ENCODE measurements at places on chromosomes 16 and 17.

DNA sequence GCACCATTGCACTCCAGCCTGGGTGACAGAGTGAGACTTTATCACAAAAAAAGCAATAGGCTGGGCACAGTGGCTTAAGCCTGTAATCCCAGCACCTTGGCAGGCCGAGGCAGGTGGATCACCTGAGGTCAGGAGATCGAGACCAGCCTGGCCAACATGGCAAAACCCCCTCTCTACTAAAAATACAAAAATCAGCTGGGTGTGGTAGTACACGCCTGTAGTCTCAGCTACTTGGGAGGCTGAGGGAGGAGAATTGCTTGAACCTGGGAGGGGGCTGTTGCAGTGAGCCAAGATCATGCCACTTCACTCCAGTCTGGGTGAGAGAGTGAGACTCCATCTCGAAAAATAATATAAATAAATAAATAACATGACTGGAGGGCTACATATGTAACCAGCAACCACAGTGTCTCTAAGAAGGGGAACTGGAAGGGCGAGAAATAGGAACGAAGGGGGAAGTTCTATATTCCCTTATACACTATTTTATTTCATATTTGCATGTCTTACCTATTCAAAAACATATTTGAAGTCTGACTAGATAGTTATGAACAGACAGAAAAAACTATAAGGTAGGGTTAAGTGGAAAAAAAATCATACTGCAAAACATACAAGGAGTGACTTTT lies 25.9 kb downstream of the MYH11 start:
- DNase-seq = no peak

DNA sequence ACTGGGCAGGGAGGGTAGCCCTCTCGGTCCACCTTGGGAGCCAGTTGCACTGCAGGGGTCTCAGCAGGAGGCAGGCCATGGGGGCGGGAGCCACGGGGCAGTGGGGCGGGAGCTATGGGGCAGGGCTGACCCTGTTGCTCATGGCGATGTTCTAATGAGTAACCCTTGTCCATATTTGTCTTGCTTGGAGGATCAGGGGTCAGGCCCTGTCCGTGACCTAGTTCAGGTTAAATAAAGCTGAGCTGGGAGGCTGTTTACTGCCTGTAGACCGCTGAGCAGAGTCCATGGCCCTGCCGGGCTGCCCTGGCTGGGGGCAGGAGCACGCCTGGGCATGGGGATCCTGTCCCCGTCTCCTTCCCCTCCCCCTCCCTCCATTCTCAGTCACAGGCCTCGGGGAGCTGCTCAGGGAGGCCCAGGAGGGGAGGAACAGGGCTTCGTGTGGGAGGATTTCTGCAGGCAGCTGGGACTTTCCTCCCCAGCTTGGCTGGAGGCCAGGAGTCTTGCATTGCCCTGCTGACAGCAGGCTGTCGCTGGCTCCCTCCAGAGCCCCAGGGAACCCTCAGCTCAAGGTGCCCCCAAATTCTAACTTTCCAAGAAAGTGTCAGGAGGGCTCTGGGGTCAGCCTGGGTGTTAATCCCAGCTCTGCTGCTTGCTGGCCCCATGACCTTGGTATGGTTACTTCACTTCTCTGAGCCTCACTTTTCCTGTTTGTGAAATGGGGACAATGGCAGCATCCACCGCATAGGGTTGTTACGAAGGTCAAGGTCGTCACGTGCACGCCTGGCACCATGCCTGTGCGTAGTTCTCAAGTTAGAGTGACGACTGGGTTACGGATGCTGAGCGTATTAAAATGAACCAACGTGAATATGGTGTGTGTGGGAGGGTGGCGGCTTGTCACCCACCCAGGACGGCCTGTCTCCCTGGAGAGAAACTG lies 6.1 kb upstream of the SERPINF2 start:
- DNase-seq = no peak

DNA sequence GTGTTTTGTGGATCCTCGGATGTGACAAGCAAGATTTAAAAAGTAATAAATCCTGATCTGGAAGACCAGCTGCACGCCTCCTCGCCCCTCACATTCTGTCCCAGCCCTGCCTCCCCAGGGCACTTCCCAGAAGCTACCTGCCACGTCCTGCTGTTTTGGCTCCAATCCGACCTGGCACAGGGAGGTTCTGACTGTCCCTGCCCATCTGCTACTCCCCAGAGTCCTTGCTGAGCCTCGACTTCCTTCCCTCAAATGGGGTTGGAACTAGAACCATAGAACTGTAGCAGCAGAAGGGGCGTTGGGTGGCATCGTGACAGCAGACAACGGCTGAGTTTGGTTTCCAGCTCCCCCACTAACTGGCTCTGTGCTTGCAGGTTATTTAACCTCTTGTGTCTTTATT lies 71.7 kb downstream of the RPH3AL start:
- no peak for DNase-seq

- no peak for DNase-seq
Observed at GRCh38 chr16:3511286-3512180, 10.7 kb downstream of the CLUAP1 start.

DNA sequence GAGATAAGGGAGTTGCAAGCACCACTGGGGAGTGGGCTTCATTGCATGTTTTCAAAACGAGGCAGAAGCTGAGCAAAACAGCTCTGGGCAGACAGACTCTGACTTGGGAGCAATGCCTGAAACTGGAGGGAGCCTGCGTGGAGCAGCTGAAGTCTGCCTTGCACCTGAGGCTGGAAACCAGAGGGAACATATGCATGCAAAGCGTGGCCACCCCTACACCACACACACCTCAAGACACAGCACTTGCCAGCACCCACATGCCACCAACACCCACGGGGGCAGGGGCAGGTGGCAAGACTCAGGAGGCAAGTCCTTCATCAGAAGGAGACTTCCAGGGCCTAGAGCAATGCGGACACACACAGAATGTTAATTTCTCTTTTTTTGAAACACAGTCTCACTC lies 45.8 kb downstream of the COTL1 start:
- no peak for DNase-seq

DNA sequence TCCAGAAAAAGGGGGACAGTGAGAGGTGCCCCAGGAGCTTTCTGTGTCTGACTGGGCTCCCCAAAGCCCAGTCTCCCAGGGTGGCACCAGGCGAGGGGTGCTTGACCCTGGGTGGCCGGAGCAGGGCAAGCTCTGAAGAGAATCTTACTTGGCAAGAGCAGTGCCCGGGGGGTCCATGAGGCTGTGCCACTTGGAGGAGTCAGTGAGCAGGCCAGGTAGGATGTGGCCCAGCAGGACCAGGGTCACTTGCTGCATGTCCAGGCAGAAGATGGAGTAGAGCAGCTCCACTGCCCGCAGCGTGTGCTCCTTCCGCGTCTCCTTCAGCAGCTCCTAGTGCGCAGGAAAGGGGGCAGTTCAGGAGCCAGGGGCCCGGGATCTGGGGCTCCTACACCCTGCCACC lies 7.3 kb downstream of the CSF3 start:
- no peak for DNase-seq

DNA sequence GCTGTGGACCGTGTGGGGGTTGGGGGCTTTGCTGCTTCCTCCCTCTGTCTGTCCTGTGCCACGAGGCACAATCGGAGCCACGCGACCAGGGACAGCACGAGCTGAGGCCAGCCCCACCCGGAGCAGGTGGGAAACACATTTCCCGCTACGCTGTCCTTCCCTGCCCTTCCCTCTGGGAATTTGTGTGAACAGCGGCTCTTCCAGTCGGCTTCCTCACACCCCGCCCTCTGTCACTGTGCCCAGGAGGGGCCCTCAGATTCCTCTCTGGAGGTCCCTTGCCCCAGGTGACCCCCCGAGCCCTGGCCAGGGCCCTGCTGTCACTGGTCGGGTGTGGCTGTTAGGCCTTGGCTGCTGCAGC lies 19.6 kb downstream of the SPIRE2 start:
- no peak for DNase-seq

- no peak for DNase-seq
Observed at GRCh38 chr16:9695152-9695551, 487.1 kb downstream of the GRIN2A start.

- no peak for DNase-seq
Observed at GRCh38 chr16:81592353-81592866, 147.8 kb downstream of the CMIP start.

DNA sequence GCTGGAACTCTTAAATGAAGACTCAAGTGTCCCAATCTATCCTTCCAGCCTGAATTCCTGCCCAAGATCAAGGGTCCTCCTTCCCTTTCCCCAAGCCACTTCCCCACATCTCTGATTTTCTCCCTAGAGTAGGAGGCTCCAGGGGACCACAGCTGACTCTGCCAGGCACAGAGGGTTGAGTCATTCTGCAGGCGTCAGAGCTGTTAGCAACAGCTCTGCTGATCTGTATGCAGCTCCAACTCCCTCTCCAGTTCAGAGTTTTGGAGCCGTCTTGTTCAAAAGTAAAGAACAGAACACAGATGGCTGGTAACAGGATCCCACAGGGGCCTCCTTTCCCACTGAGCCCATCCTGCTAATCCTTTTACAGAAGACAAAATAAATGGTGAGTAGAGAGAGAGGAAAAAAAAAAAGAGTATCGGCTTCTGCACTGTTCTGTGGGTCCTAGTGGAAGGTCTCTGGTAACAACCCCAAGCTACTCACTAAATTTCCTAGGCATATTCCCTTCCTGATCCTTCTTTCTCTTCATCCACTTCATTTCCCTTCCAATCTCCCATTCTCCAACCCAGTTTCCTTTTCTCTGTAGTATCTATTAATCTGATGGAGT lies 13.4 kb upstream of the TAOK1 start:
- DNase-seq = no peak

- no peak for DNase-seq
Observed at GRCh38 chr16:11452746-11453389, 107.6 kb downstream of the RMI2 start.

DNA sequence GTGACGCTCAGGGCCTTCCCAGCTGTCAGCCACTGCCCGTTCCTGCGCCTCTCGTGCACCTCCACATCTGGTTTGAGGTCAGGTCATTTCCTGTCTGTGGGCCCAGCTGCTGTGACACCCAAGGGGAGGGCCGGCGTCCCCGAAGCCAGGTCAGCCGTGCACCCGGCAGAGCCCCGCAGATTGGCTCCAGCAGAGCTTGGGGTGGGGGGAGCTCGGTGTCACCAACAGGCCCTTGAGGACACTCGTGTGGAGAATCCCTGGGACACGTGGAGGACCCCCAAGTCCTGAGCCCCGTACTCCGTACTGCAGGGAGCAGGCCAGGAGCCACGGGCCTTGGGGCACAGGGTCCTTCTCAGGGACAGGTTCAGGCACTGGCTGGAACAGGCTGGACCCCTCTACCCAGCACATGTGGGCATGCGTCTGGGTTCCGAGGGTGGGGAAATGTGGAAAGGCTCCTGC lies 4.8 kb downstream of the SPATA2L start:
- no peak for DNase-seq

DNA sequence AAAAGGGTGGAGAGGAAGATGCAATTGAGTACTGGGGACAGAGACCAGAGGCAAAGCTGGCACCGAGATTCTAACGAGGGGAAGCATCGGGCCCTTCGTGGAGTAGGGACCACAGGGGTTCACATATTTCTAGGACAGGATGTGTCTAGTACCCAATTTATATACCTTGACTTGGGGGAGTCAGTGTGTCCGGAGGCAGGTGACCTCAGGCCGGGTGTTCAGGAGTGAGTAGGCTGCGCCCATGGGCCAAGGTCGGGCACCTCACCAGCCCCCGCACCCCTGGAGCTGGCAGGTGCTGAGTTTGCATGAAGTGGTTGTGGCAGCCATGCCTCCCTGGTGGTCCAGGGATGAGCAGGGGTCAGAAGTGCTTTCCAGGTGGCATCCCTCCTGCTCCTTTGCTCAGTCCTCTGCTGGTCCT lies 8.6 kb upstream of the NXPH3 start:
- no peak for DNase-seq

GRCh38 chr16:70691223-70692129 lies 5.6 kb upstream of the MTSS2 start:
- DNase-seq = no peak

DNA sequence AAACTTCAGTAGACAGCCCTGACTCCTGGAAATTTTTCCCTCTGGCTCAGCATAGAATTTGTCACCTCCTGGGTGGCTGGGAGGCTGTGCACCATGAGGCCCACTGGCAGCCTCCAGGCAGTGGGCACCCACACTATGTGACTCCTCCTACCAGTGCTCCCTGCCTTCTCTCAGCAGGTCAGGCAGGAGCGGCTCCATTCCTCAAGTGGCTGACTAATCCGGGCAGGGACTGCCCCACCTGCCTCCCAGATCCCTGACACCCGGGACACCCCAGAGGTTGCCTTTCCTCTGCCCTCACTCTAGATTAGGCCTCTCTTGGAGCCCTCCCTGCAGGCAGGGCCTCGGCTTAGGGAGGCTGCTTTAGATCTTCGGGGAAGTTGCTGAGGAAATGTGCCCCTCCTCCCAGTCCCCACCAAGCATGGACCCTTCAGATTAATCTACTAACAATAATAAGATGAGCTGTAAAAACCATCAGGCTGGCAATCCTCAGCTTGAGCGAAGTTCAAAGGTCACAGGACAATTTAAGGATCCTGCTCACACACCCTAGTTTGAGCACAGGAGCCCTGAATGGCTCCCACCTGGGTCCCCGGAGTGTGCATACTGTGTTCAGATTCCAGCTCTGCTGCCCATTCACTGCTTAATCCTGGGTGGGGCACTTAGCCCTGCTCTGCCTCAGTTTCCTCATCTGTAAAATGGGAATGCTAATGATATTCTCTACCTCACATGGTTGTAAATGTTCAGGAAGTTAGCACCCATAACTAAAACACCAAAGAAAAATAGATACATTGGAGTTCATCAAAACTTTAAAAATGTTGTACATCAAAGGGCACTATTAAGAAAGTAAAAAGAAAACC lies 10.0 kb upstream of the MYCBPAP start:
- DNase-seq = no peak

GRCh38 chr17:61461967-61462718 lies 9.9 kb downstream of the TBX4 start:
- DNase-seq = no peak

DNA sequence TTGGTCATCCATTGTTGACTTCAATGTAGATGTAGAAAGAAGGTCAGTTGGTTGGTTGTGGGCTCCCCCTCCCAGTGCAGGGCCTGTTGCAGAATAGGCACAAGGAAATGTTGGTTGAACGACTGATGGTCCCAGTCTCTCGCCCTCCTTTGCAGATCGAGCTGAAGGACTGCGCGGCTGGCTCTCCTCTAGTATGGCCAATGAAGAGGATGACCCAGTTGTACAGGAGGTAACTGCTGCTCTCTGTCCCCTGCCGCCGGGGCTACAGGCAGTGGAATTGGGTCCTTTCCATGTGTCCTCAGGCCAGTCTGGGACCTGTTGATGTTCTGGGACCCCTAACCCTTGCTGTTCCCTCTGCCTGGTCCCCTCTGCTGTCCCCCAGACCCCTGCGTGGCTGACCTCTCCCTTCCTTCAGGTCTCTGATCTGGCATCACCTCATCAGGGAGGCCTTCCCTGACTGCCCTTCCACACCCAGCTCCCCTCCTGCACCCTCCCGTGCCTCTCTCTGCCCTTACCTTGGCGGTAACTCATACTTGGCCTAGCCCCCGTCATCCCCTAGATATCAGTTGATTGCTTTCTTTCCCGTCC lies 5.7 kb downstream of the POLR3E start:
- no peak for DNase-seq

Measured in activated CD4-positive, CD25-positive, alpha-beta regulatory T cell treated with anti-CD3 and anti-CD28 coated beads, Interleukin-2, amount 50 U/mL, for 16 hours (primary cell).